ENCODE measurements at places on chromosomes 5 and 9.

DNA sequence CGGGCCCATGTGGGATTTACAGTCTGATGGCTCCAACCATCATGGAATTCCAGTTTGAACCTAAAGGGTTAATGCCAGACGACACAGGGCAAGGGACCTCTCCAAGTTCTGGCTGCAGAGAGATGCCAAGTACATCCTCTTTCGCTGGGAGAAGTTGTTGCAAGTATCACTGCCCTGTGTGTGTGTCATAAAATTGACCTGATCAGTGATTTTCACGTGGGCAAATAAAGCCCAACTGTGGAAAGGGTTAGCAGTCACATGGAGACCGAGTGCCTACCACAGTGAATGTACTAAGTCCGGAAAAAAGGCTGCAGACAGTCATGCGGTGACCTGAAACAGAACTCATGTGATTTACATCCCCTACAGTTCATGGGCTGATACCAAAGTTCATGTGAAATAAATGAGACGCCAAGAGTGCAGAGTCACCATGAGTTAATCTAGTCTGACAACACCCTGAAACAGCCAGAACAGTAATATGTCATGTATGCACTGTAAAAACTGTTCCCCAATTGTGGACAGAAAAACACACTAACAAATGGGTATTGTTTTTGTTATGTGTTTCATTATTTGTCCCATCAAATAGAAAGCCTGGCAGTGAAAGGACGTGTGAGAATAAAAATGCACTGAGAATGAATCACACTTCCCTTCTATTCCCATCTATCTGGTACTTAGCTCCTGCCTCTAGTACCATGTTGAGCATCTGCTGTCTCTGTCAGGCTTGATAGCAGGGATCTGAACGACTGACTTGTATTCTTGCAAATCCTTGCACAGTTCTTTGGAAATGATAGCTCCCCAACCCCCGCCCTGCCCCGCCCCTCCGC lies 115.7 kb downstream of the SUSD1 start:
- no peak for DNase-seq

DNA sequence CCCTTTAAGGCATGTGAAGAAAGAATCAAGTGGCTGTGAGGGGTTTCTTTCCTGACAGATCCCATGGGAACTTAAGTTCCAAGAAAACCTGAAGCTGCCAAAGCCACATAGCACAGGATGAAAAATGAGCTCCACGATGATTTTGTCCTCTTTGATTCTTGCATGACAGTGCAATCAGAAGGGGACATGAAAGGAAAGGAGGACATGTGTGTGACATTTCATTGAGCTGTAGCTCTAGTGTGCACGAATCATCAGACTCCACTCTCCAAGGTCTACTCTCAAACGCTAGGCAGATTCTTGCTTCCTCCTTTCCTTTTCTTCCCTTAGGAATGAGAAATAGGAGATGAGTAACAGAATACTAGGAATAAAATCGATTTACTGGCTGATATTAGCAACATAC lies 142.0 kb downstream of the ZNF608 start:
- DNase-seq, result no peak

- DNase-seq, result no peak
These were observed 18.5 kb downstream of the NINJ1 start for GRCh38 chr9:93115486-93116071.

DNA sequence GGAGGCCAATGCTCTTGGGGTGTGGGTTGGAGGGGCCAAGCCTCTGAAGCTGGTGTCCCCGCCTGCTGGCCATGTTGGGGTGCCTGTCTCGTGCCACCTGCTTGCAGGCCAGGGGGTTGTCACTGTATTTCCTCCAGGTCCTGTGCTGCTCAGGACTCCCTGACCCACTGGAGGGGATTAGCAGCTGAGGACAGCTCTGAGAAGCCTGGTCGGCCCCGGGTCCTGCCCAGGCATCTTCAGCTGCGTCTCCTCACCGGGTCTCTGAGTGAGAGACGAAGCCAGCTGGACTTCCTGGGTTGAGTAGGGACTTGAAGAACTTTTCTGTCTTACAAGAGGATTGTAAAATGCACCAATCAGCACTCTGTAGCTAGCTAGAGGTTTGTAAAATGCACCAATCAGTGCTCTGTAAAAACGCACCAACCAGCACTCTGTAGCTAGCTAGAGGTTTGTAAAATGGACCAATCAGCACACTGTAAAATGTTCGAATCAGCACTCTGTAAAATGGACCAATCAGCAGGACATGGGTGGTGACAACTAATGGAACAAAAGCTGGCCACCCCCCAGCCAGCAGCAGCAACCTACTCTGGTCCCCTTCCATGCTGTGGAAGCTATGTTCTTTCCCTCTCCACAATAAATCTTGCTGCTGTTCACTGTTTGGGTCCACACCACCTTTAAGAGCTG lies 20.6 kb upstream of the SLC9A3 start:
- DNase-seq, result no peak

GRCh38 chr5:171050916-171051315 lies 189.1 kb downstream of the RANBP17 start:
- no peak for DNase-seq

- no peak for DNase-seq
These were observed 64.6 kb upstream of the HAPLN1 start for GRCh38 chr5:83785176-83785668.

Data from stimulated activated CD4-positive, alpha-beta T cell treated with anti-CD3 and anti-CD28 coated beads, Interleukin-15, amount 100 ng/mL, for 48 hours (primary cell).